ENCODE measurements at places on chromosomes 7 and 10.

DNA sequence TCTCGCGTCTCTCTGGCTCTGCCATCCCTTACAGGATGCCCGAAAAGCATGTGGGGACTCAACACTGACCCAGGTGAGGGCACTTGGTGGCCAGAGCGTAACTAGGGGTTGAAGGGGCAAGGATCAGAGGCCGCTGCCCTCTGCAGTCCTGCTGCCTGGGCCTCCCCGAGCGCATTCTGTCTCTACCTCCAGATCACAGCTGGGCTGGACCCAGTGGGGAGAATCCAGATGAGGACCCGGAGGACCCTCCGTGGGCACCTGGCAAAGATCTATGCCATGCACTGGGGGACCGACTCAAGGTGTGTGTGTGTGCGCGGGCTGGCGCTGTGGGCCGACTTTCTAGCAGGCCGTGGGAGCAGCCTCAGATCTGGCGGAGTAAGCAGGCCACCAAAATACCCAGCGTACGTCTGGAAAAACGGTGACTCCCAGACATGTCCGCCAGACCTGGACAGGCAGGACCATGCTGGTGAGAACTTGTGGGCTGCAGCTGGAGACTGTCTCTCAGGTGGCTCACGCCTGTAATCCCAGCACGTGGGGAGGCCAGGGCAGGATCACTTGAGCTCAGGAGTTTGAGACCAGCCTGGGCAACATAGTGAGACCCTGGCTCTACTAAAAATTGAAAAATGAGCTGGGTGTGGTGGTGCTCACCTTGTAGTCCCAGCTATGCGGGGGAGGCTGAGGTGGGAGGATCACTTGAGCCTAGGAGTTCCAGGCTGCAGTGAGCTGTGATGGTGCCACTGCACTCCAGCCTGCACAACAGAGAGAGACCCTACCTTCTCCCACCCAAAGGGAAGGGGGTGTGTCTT is 3.2 kb downstream of the GNB2 start:
- H3K4me1 ChIP-seq = peaks cover 27% of the 10 kb centered on the region
- peak overlapping the region; percentile 62 for H3K4me3 ChIP-seq
- peak overlapping the region; percentile 86 for H3K27ac ChIP-seq
- no peak for DNase-seq
- peaks cover 35% of the 10 kb centered on the region for H3K36me3 ChIP-seq

GRCh38 chr10:33067917-33068316 is 109.9 kb upstream of the ITGB1 start:
- no peak overlapping the region for H3K27ac ChIP-seq
- DNase-seq = no peak
- H3K27me3 ChIP-seq = no peaks in the 10 kb centered on the region
- no peak overlapping the region for H3K4me3 ChIP-seq
- no peaks in the 10 kb centered on the region for H3K36me3 ChIP-seq

DNA sequence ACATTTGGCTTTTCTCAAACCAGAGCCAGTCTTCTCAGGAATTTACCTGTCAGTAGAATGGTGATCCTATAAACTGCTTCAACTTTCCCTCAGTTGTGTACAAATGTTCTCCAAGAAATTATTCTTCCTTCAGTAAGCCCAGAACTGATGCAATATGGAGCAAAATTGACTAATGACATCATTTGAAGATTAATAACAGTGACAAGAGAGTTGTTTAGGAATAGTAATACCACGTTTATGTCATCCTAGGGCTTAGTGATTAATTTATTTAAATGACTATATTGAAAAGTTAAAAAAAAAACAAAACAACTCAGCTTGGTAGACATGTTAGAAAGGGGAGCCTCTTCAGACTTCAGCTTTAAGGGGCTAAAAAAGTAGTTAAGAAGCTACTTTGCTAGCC is 933.2 kb downstream of the GATA3 start:
- no peaks in the 10 kb centered on the region for H3K36me3 ChIP-seq
- H3K27me3 ChIP-seq = no peaks in the 10 kb centered on the region
- no peak overlapping the region for H3K4me3 ChIP-seq
- no peak for DNase-seq
- no peak overlapping the region for H3K27ac ChIP-seq
- H3K4me1 ChIP-seq = no peaks in the 10 kb centered on the region

DNA sequence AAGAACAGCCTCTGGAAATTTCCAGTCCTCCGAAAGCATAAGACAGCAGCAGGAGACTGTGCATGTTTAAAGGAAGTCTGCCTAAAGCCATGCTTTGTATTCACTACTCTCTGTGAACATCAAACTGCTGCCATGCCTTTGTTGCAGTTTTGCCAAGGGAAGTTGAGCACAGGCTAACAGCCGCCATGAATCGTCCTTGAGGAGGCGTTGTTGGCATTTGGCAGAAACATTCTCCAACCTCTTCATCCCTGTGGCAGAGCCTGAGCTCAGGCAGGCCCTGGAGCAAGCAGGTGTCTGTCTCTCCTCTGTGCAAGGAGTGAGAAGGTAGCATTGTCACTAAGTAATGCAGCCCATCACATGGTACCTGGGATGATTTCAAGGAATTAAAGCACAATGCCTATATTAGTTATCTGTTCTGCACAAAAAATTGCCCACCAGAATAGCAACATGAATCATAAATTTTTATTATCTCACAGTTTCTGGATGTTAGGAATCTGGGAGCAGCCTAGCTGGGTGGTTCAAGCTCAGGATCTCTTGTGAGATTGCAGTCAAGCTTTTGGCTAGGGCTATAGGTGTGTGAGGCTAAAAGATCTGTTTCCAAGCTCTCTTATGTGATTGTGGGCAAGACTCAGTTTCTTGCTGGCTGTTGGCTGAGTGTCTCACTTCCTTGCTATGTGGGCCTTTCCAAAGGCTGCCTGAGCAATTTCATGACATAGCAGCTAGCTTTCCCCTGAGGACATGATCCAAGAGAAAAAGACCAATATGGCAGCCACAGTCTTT is 46.5 kb upstream of the KIAA1217 start:
- H3K4me3 ChIP-seq = no peak overlapping the region
- H3K27ac ChIP-seq = no peak overlapping the region
- H3K27me3 ChIP-seq = no peaks in the 10 kb centered on the region
- no peaks in the 10 kb centered on the region for H3K36me3 ChIP-seq

DNA sequence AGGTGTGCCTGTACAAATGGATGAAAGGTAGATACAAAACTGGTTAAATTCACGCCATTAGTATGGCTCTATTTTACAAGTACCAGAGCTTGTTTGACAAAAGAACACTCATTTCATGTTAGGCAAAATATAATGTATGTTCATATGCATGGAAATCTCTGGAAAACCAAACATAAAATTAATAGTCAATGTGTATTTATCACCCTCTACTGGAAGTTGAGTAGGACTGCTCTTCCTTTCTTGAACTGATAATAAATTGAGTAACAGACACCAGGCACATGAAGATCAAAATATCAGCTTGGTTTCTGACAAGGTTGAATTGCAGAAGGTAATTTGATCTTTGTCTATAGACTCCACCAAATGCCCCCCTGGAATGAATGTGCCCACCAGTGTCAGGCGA is 19.8 kb upstream of the AKR1B1 start:
- no peak overlapping the region for H3K4me3 ChIP-seq
- no peaks in the 10 kb centered on the region for H3K36me3 ChIP-seq
- H3K4me1 ChIP-seq = no peaks in the 10 kb centered on the region
- DNase-seq = no peak
- H3K27me3 ChIP-seq = peaks cover 2% of the 10 kb centered on the region

DNA sequence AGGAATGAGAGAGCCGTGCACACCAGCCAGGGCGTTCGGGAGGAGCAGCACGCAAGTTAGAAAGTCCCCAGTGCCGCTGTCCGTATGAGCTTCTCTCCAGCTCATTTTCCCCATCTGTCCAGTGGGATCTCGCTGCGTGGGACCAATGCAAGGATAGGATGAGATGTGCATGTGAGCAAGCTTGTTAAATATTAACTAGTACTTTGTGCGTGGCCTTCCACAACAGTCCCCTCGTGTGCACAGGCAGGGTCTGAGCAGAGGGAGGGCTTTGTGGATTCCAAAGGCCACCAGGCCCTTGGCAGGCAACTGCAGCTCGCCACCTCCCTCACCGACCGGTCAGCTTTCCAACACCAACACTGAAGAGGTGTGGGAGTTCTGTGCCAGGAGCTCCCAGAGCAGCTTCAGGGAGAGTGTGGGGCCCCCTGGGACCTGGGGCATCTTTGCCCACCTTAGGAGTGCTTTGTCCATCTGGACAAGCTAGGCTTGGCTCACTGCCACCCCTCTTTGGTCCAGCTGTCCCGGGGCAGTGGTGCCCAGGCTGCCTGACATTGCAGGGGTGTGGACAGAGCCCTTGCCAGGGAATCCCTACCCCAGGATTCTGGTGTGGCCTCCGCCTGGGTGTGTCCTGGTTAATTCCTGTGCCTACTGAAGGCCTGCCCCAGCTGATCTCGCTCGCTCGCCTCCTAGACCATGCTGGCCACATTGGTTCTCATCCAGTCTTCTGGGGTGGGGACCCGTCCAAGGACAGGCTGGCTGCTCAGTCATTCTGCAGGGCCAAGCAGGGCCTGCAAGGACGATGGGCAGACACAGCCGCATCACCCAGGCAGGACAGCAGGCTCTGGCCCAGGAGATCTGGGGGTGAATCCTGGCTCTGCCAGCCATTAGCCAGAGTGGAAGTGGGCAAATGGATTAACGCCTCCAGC is 5.3 kb downstream of the FAM20C start:
- no peaks in the 10 kb centered on the region for H3K36me3 ChIP-seq
- no peak for DNase-seq
- no peak overlapping the region for H3K4me3 ChIP-seq
- no peaks in the 10 kb centered on the region for H3K4me1 ChIP-seq
- no peak overlapping the region for H3K27ac ChIP-seq

- H3K4me1 ChIP-seq = no peaks in the 10 kb centered on the region
- H3K4me3 ChIP-seq = no peak overlapping the region
- H3K27ac ChIP-seq = no peak overlapping the region
Observed at GRCh38 chr7:123275036-123275753, 75.4 kb upstream of the SLC13A1 start.

GRCh38 chr10:119542357-119542987 is at the start of gene RGS10:
Gene RGS10 (minus strand): TSS chr10:119542719. CDS start chr10:119542638, 81 bp downstream.
- peak; percentile 69 for DNase-seq
- peaks cover 25% of the 10 kb centered on the region for H3K4me1 ChIP-seq
- H3K27me3 ChIP-seq = no peaks in the 10 kb centered on the region
- peak within 1 kb of the TSS; percentile 80 for H3K27ac ChIP-seq
- no peaks in the 10 kb centered on the region for H3K36me3 ChIP-seq
- H3K4me3 ChIP-seq = peak within 1 kb of the TSS; percentile 90

DNA sequence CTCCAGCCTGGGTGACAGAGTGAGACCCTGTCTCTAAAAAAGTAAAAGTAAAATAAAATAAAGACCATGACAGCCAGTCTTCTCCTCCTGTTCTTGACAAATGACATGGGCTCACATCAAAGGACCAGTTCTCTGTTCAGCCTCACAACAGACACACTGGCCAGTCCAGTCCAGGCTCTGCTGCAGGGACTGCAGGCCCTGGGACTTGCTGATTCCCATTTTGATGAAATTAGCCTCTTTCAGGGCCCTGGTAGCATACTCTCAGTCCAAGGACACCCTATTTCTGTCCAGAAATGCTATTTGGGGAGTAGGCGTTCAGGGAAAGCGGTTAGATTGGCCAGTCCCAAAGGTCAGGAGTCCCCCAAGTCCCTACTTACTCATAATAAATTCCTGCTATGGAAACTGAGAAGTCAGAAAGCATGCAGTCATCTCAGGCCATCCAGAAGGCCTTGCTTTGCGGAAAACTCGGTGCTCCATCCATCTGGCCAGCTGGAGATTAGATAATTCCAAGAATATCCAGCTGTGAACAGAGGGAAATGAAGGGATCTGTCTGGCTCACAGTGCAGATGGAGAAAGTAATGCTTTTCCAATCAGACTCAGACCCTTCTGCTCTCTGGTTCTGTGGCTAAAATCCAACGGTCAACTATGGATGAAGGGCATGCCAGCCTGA is 74.4 kb downstream of the RAB11FIP2 start:
- H3K36me3 ChIP-seq = no peaks in the 10 kb centered on the region
- H3K27ac ChIP-seq = no peak overlapping the region
- DNase-seq = no peak
- H3K4me3 ChIP-seq = no peak overlapping the region
- H3K4me1 ChIP-seq = no peaks in the 10 kb centered on the region

GRCh38 chr10:77812741-77813140 is 113.8 kb downstream of the DLG5 start:
- no peaks in the 10 kb centered on the region for H3K4me1 ChIP-seq
- H3K27ac ChIP-seq = no peak overlapping the region
- no peak overlapping the region for H3K4me3 ChIP-seq
- DNase-seq = no peak

DNA sequence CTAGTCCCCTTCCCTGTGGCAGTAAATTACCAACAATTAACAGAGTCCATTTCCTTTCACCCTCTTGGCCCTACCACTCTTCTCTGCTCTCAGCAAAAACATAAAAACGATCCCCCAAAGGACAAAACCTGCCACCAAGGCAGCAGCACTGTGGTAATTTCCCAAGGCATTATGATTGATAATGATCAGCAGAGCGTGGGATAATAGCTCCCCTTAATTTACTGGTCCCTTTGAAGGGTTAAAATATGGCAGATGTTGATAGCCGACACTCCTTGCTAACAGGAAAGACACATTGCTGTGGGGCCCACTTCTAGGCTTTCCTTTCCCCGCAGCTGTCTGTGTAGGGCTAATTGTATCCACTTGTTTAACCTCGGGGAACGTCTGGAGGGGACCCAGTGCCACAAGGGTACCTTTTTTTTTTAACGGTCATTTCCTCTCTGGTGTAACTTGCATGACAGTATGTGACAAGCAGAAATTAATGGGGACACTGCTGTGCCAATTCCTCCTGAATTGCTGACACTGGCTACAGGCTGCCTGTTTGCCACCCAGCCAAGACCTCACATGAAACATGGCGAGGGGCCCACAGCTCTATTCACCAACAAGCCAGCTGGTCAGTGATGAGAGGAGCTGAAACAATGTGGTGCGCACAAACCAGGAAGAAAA is 81.3 kb downstream of the CDK6 start:
- H3K36me3 ChIP-seq = no peaks in the 10 kb centered on the region
- H3K27me3 ChIP-seq = no peaks in the 10 kb centered on the region
- H3K4me1 ChIP-seq = no peaks in the 10 kb centered on the region
- H3K27ac ChIP-seq = no peak overlapping the region

- H3K36me3 ChIP-seq = no peaks in the 10 kb centered on the region
- H3K27me3 ChIP-seq = no peaks in the 10 kb centered on the region
- H3K4me3 ChIP-seq = no peak overlapping the region
- no peak for DNase-seq
- peaks cover 13% of the 10 kb centered on the region for H3K4me1 ChIP-seq
Observed at GRCh38 chr10:91907033-91907594, 2.2 kb downstream of the FGFBP3 start.
